ENCODE measurements at places on chromosomes 13 and 19.

GRCh38 chr13:75384879-75385707 is 96.9 kb downstream of the TBC1D4 start:
- H3K4me1 ChIP-seq = no peaks in the 10 kb centered on the region
- no peaks in the 10 kb centered on the region for H3K27me3 ChIP-seq
- DNase-seq = no peak

DNA sequence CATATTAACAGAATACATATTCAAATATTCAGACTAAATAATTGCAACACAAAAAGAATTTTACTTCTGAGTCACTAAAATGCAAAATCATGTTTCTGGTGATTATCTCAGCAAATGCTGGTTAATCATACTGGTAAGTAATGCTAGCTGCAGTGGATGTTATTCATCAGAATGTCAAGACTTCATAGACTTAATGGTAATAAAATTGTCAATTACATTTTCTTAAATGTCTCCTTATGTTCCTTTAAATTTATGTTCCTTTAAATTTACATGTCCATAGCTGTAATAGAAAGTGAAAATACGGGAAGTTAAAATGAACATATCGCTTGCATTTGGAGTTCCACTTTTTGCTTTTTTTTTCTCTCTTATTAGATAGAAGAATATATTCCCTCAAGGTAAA is 853.0 kb downstream of the SLITRK6 start:
- H3K4me1 ChIP-seq = no peaks in the 10 kb centered on the region
- DNase-seq = no peak
- H3K36me3 ChIP-seq = no peaks in the 10 kb centered on the region
- no peak overlapping the region for H3K4me3 ChIP-seq
- no peaks in the 10 kb centered on the region for H3K27me3 ChIP-seq

GRCh38 chr19:10516064-10516385 is 1.2 kb downstream of the S1PR5 start:
- H3K4me1 ChIP-seq = peaks cover 4% of the 10 kb centered on the region
- DNase-seq = no peak
- H3K36me3 ChIP-seq = no peaks in the 10 kb centered on the region
- peaks cover 4% of the 10 kb centered on the region for H3K27me3 ChIP-seq
- no peak overlapping the region for H3K27ac ChIP-seq

DNA sequence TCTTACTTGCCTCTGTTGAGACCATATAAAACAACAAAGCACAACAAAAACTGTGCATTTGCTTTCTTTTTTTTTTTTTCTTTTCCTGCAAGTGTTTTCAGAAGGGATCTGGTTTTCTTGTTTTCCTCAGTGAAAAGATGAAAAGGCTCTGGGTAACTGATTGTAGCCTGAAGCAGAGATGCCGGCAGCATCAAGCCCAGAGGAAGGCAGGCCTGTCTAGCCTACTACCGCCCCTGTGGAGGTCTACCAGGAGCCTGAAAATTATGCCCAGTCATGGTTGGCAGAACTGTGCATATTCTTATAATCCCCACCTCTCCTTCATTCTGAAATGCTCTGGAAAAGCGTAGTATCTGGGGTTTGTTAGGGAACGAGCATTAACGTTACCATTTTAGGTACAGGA is 32.6 kb upstream of the MEDAG start:
- peak overlapping the region; percentile 88 for H3K27ac ChIP-seq
- H3K27me3 ChIP-seq = no peaks in the 10 kb centered on the region
- DNase-seq = no peak

- DNase-seq = no peak
- no peaks in the 10 kb centered on the region for H3K27me3 ChIP-seq
- H3K27ac ChIP-seq = peak overlapping the region; percentile 77
- H3K4me3 ChIP-seq = peak overlapping the region; percentile 79
Observed at GRCh38 chr19:13952931-13953531, 722 bp downstream of the DCAF15 start.

DNA sequence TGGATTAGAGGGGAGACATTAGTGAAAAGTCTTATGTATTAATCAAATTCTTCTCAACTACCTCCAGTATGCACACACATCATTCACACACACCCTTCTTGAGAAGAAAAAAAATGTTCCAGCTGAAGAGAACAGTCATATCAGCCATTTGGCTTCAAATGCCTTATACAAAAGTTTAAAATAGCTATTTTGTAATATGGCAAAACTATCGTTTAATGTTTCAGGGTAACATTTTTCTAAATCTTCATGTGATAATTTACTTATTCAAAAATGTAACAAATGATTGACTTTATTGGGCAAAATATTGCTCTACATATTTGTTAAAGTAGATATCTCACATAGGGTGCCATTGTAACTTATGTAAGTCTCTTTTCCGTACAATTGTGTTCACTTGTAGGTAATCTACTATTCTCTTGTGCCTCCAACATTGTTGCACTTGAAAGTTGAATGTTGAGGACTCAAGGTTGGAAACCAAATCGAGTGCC is 13.6 kb downstream of the ZIC2 start:
- H3K4me3 ChIP-seq = no peak overlapping the region
- H3K27me3 ChIP-seq = peaks cover 61% of the 10 kb centered on the region
- no peaks in the 10 kb centered on the region for H3K36me3 ChIP-seq
- DNase-seq = no peak
- no peak overlapping the region for H3K27ac ChIP-seq

- no peak for DNase-seq
- no peaks in the 10 kb centered on the region for H3K4me1 ChIP-seq
- H3K4me3 ChIP-seq = no peak overlapping the region
- H3K27ac ChIP-seq = no peak overlapping the region
- H3K27me3 ChIP-seq = no peaks in the 10 kb centered on the region
Observed at GRCh38 chr19:34220472-34221063, 33.8 kb upstream of the GARRE1 start.

Measured in ascending aorta (tissue), 2 donors.